CD4-positive, alpha-beta T cell treated with Interleukin-15 for 4 hours (primary cell): ENCODE measurements at places on chromosomes 3 and 15.

DNA sequence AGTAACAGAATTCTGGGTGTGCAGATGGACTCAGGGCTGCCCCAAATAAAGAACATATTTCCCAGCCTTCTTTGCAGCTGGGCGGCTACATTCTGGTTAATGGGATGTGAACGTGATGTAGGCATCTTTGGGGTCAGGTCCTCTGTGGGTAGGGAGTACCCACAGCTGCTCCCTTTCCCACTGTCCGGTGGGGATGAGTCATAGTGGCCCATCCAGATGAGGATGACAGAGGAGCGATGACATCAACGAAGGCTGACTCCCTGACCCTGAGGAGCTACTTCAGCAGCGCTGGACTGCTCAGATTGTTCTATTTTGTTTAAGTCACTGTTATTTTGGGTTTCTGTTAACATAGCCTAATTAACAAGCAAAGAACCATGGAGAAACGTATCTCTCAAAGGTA is 38.0 kb downstream of the SRPRB start:
- no peak for DNase-seq

DNA sequence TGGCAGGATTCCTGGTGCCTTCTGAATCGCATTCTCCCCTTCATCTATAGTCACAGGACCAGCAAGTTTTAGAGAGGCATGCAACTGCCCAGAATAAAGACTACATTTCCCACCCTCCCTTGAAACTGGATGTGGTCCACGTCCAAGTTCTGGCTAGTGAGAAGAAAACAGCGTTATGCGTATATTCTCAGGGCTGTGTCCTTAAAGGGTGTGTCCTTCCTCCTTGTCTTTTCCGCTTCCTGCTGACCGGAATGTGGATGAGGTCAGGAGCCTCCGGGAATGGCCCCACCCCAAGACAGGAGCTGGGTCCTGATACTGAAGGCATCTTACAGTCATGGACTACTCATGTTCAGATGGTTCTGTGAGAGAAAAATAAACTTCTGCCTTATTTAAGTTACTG is 20.2 kb downstream of the CHST2 start:
- no peak for DNase-seq

- no peak for DNase-seq
Measured at GRCh38 chr15:31457631-31458526, 131.2 kb downstream of the KLF13 start.

GRCh38 chr3:19357947-19358346 is 209.6 kb downstream of the KCNH8 start:
- DNase-seq = no peak

DNA sequence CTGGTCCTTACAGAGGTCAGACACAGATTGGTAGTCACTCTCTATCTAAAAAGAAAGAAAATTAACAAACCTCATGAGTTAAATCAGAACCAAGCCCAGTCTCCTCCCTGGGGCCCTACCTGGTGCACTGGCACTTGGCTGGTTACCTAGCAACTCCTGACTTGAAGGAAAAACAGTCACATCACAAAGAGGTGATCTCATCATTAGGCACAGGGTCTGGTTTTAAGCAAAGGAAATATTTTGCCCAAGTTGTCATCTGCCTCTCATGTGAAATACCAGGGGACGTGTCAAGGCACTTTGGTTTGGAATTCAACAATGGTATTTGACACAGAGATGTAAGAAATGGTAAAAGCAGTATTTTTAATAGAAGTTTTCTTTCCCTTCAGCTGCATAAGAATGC is 47.7 kb upstream of the FMN1 start:
- no peak for DNase-seq

DNA sequence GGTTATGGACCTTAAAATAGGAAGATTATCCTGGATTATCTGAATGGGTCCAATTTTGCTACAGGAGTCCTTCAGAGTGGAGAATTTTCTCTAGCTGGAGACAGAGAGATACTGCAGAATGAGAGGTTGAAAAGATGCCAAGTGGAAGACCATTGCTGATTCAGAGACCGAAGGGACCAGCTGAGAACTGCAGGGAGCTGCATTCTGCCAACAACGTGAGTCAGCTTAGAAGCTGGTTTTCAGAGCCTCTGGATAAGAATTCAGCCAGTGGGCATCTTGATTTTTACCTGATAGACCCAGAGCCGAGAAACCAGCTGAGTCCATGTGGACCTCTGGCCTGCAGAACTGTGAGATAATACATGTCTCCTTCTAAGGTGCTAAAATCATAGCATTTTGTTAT is 234.0 kb downstream of the NR2F2 start:
- no peak for DNase-seq

GRCh38 chr15:73695773-73696640 is 11.8 kb downstream of the CD276 start:
- DNase-seq = no peak

- no peak for DNase-seq
Measured at GRCh38 chr3:171851660-171852058, 8.5 kb downstream of the TMEM212 start.

DNA sequence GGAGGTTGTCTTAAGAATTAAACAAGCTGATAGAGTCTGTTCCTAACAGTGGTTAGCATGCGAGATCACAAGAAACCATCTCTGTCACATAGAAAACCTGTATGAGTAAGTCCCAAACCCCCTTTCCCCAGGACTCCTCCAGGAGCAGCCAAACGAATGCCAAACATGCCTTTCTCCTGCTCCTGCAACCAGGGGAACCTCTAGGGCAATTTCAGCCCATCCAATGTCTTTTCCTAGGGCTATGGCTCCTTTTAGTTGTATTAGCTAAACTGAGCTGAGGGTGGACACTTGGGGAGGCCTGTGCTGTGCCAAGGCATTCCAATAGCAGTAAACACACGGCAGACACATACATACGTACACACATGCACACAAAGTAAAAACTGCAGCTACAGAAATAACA is 36.5 kb upstream of the TIMP4 start:
- DNase-seq = no peak

DNA sequence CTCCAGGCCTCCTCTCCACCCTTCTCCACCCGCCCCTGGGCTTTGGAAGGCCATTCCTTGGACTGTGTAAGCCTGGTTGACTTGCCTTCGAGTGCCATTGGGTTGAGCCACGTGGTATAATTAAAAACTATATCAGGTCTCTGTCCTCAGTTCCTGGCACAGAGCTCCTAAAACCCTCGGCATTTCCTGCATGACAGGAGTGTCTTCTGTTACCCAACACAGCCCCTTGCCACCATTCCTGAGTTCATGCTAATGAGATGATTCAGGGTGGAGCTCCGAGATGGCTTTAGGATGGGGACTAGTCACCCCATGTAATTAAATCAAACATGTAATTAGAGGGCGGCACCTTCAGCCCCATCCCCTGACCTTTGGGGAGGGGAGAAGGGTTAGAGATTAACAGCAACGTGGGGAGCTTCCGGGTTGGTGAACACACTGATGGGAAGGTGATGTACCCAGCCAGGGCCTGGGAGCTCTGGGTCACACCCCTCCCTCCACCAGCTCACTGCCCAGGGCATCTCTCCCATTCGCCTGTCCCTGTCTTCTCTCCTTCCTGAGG is 256.4 kb downstream of the FAM43A start:
- DNase-seq = no peak

DNA sequence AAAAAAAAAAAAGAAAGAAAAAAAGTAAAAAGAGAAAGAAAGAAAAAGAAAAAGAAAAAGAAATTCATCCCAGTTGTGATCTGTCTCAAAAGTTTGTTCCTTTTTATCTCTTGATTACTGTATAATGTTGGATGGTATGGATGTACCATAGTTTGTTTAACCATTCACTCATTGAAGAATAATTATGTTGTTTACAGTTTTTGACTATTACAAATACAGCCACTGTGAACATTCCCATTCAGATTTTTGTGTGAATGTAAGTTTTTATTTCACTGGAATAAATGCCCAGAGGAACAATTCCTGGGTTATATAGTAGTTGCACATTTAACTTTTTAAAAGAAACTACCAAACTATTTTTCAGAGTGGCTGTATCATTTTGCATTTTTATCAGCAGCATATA is 10.3 kb upstream of the CCR8 start:
- no peak for DNase-seq

- DNase-seq = no peak
Measured at GRCh38 chr15:82805994-82806406, at the start of gene FSD2. Gene FSD2 (minus strand): TSS chr15:82806069. CDS start chr15:82787390, 18,679 bp downstream.

DNA sequence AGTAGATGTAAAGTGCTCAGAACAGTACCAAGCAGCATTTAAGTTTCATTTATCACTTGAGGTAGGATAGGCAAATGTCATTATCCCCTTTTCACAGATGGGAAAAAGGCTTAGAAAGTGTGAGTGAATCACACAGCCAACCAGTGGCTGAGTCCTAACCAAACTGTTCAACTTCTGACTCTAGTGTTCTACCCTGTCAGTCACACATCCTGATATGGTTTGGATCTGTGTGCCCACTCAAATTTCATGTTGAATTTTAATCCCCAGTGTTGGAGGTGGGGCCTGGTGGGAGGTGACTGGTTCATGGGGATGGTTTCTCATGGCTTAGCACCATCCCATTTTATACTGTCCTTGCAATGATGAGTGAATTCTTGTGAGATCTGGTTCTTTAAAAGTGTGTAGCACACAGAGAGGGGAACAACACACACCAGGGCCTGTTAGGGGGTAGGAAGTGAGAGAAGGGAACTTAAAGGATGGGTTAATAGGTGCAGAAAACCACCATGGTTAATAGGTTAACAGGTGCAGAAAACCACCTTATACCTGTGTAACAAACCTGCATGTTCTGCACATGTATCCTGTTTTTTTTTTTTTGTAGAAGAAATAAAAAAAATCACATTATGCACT is 304.7 kb downstream of the SUCLG2 start:
- no peak for DNase-seq

- no peak for DNase-seq
Measured at GRCh38 chr3:166569589-166569988, 732.4 kb upstream of the BCHE start.

DNA sequence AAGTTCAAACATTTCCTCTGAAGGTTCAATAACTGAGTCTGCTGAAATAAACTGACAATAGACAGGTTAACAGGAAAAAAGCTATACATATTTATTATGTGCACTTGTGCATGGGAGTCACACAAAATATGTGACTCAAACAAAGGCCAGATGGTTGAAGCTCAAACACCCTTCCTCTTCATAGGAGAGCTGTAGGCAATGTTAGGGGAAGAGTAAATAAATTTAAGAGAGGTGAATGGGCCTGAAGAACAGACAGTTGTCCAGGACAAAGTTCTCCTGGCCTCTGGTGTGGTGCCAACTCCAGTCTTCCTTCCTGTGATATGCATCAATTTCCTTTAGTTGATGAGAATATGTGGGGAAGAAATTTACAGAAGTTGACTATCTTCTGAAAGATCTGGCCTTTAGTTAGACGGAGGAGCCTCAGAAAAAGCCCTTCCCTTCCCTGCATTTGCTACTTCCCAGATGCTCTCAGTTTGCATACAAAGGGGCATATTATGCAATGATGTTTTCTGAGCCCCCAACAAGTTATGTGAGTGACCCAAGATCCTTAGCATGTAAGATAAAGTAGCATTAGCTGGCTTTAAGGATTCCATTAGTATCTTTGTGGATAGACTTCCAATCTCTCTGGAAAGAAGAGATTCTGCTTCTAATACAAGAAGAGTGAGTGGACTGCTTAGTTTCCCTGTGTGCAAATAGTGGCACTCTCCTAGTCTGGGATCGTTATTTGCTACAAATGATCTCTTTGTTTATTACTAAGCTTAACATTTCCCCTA is 96.4 kb upstream of the IGSF10 start:
- no peak for DNase-seq

GRCh38 chr3:14508505-14508819 is 31.7 kb downstream of the GRIP2 start:
- no peak for DNase-seq

DNA sequence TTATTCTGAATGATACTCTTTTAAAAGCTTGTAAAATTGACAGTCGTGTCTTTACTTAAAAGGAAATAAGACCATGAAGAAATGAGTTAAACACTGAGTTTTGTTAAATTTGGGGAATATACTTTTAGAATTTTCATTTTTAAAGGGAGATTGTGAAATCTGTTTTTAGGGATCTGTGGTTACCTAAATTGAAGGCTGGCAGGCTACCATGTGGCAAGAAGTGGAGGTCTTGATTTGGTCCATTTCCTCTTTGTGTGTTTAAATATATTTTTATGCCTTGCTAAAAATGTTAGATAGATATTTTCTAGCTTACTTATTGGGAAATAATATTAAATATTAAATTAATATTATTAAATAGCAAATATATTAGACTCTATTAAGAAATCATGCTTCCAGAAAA is 36.6 kb upstream of the SLC22A13 start:
- DNase-seq = no peak

GRCh38 chr15:26873846-26874245 is 7.0 kb downstream of the GABRA5 start:
- no peak for DNase-seq

- no peak for DNase-seq
Measured at GRCh38 chr15:66291816-66292570, 1.4 kb upstream of the DIS3L start.

- DNase-seq = peak; percentile 63
Measured at GRCh38 chr3:10194328-10195071, 29.8 kb downstream of the IRAK2 start.

GRCh38 chr3:4584456-4585249 is 91.5 kb downstream of the ITPR1 start:
- peak; percentile 10 for DNase-seq

- no peak for DNase-seq
Measured at GRCh38 chr3:37990527-37990926, at the start of gene VILL. Gene VILL (plus strand): TSS chr3:37990786. CDS start chr3:37993673, 2,887 bp downstream.

- no peak for DNase-seq
Measured at GRCh38 chr3:74801924-74802323, 187.5 kb upstream of the CNTN3 start.

DNA sequence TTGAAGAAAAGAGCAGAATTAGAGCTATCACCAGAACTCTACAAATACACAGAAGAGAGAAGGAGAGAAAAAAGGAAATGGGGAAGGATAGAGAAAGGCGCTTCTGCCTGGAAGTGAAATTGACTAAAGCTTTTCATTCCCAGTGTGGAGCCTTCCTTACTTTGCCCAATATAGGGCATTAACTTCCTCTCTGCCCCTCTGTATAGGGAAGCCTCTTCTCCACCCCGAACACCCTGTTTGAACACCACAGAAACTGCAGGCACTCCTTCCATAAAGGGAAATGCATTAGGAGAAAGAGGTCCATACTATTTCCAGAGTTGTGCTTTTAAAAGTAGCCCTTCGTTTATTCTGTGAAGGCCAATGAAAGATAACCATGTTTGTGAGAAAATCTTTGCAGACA is 248.5 kb downstream of the RAP2B start:
- no peak for DNase-seq

GRCh38 chr15:62453981-62454380 is 288.9 kb upstream of the C2CD4B start:
- no peak for DNase-seq
